ENCODE measurements at places on chromosomes 11 and 22.

DNA sequence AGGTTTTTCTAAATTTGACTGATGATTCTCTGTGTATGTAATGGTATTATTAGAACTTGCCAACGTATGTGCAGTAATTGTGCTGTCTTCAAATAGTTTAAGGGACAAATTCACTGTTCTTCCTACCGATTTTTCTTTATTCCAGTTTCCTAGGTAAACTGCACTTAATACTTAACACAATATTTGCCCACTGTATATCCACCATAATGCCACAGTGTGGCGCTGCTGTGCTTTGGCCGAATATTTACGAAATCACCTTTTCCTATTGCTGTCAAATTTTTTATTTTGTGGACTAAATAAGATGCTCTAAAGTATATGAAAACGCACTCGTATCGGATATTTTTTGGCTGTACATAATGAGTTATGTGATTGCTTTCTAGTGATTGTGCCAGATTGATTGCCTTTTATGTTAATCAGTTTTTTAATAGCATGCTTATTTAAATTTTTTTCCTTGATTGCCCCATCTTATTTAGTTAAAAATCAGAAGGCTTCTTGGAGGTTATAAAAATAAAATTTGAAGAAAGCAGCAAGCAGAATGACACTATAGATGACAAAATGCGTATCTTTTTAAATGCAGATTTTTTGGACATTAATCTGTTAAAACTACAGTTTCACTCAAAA, 10.5 kb downstream of the AASDHPPT start:
- peak; percentile 43 for DNase-seq

DNA sequence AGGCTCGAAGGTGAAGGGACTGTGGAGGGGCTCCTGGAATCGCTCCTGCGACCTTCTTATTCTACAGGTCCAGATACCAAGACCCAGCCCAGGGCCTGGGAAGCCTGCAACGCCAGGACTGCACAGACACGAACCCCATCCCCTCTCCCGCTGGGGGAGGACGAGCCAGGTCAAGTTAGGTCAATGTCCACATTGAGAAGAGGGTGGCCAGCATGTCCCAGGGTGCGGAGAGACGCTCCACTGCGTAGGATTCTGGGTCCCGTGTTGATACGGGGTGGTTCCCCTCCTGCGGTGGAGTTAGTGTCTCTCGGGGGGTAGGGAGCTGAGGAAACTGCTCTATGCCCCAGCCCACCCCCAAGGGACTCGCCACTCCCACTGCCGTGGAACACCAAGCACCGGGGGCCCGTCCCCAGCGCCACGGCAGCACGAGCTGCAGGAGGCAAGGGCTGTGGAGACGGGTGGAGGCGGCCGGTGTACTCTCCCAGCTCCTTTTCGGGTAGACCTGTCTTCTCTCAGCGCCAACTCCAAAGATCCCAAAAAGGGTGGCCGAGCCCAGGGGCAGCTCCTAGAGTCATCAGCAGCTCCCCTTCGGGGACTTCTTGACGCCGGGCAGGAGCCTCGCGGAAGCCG, 1.6 kb downstream of the GSC2 start:
- DNase-seq, result no peak

- DNase-seq, result no peak
These were observed at the start of gene SLCO2B1 for GRCh38 chr11:75150879-75151278. TSS of gene SLCO2B1 (plus strand) at chr11:75151107. CDS start at chr11:75151382, 275 bp downstream.

DNA sequence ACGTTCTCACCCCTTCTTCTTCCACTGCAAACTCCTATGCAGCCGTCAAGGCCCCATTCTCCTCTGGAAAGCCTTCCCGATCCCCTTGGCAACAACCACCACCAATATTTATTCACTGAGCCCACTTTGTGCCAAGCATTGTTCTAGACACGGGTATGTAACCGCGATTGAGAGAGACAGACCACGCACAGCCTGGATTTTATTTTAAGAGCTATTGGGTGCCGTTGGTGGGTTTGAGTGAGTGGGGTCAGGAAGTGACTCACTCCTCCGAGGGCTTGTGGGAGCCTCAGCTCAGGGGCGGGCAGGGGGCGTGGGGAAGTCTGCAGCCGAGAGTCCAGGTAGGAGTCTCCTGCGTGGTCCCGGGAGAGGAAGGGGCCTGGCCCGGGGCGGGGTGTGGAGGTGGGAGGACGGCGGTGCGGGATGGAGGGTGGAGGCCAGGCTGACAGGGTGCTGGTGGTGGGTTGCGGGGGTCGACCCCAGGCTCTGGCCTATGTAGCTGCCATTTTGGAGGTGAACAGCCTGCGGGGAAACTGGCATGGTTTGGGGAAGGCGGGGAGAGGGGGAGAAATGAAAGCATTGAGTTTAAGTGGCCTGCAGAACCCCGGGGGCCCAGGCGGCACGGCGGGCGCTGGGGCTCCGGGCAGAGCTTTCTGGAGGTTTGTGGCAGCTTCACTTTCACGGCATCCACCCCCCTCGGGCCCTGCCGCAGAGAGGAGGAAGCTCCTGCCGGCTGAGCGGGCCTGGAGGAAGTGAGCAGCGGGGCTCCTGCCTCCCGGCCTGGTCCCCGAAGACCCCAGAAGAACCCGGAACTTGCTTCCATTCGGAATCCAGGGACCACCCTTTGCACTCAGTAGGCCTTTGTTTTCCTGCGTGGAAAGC, 547 bp downstream of the PARVG start:
- DNase-seq, result no peak

DNA sequence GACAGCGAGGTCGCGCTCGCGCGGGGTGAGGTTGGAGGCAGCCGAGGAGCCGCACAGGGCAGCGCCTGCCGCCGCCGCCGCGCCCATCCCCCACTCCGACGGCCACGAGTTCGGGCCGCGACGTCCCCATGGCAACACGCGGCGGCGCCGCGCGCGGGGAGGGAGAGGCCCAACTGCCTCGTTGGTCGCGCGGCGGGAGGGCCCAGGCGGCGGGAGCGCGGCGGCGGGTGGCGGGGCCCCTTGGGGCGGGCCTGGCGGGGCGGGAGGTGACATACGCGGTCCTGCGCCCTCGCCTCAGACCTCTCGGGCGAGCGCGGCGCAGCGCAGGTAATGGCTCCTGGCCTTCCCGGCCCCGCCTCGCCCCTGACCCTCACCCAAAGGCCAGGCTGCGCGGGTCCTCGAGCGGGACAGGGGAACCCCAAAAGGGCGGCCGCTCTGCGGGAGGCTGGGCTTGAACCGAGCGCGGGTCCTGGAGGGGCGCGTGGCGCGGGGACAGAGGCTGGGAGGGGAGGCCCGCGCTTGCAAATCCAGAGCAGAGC, at the start of gene DEUP1:
DEUP1 (plus strand) TSS at position 297 of the 539 bp plus-strand sequence. CDS start 1,518 bp downstream, outside the sequence.
- DNase-seq, result peak; percentile 10

- no peak for DNase-seq
These were observed 95.6 kb downstream of the KCNQ1 start for GRCh38 chr11:2540223-2540991.

DNA sequence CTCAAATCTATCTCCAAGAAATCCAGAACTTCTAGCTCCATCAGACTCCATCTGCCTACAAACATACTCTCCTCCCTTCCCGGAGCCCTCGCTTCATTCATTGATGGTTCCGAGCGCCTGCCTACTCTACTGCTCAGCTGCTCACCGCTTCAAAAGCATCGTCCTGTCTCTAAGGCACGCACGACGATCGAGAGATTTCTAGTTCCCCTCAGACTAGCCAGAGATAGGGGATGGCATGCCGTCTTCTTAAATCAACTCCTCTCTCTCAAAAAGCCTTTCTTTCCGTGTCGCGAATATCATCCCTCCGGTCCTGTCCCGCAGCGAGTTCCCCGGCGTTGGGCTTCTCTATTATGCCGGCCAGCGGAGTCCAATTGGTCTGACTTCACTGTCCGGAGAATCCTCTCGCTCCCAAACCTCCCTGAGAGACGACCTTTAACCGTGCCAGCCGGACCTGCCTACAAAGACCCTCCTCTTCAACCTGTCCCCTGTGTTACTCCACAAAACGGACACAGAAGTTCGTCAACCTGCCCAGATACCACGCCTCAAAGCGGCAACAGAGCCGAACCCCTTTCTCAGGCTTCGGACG, 592 bp downstream of the EEF1G start:
- no peak for DNase-seq

DNA sequence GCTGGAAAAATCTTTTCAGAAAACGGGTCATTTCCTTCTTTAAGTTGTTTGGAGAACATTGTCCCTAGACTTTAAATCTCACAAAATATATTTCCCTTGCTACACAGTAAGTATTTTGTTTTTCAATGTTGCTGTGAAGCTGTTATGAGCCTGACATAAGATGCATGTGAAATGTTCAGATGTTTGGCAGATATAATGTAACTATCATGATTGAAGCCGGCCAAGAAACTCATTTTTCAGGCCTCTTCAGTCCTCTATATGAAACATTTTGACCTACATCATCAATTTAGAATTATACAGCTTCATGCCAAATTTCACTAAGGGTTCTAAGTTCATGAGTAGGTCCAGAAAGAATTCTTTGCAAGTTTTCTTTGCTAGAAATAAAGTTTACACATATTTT, 133.8 kb downstream of the JRKL start:
- DNase-seq, result no peak

DNA sequence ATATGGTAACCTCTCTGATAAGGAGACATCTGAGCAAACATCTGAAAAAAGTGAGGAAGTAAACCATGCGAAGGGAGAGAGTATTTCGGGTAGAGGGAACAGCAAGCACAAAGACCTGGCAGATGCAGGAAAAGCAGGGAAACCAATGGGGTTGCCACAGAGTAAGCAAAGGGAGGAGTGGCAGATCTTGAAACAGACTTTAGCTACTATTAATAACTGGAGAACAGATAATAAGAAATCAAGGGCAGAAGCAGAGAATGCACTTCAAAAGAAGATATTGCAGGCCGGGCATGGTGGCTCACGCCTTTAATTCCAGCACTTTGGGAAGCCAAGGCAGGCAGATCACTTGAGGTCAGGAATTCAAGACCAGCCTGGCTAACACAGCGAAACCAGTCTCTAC, 18.1 kb downstream of the MRTFA start:
- no peak for DNase-seq

GRCh38 chr22:39710380-39711150, 140.0 kb downstream of the CACNA1I start:
- no peak for DNase-seq

GRCh38 chr11:12292766-12293165, 84.6 kb upstream of the PARVA start:
- no peak for DNase-seq

All from NCI-H524 (cell line).